Fibroblast of skin of abdomen (primary cell): ENCODE measurements at places on chromosomes 6 and 20.

DNA sequence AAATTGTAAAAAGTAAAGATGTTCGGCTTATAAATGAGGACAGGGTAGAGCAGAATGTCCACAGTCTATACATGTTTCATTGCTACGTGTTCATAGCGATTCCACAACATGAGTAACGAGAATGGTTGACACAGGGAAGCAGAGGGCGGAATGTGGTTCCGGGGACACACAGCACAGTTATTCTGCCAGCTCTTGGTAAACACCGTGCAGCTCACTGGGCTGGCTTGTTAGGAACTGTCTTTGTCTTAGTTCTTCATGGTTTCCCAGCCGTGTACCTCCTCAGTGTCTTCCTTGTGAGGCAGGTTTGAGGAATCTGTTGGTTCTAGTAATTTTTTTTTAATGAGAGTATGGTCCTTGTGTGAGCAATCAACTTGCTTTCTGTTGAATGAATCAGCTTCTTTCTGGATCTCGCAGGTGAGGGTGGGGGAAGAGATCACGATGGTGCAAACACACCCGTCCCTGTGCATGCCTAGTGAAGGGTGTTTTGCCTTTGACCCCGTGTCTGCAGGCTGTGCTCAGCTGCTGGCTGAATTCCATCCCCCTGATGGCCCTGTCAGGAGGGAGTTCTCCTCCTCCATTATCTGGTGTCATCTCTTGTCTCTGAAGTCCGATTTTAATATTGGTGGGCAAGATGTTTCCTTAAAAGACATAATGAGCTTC lies 168.2 kb downstream of the SMOC2 start:
- DNase-seq, result no peak

DNA sequence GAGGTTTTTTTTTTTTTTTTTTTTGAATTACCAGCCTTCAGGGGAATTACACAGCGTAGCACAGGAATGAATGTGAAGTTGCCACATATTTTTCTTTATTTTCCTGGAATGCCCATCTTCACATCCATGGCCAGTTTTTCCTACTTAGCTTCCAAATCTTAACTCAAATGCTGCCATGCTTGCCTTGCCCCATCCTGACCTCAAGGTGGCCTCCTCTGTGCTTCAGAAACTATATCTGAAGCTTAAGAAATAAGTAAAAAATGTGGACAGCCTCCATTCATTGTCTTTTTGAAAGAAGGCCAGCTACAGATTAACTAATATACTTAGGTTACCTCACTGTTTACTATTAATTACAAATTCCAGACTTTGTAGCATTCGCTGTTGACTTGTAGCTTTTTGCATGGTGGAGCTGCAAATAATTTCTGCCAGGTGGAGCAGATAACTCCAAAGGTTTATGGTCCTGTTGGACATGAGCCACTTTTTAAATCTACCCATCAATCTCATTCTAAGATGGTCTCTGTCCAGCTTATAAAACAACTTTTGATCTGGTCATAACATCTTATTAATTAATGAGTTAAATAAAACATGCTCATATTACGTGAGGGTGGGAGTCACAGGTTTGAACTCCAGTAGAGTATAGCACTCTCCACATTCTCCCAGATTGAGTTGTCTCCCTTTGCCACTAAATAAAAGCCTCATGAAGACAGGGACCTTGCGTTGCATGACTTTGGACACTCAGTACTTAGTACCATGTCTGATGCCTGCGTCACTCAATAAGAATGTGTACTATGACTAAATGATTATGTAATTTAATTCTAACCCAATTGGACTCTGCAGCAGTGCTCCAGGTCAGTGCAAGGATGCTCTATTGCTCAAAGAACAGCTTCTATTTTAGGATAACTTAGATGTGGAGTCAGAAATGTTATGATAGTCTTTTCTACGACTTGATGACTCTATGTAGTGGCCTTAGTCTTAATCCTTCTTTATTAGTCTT lies 678.6 kb upstream of the CITED2 start:
- DNase-seq, result peak; percentile 72

GRCh38 chr6:53828215-53828614 lies 33.4 kb downstream of the LRRC1 start:
- DNase-seq, result no peak

DNA sequence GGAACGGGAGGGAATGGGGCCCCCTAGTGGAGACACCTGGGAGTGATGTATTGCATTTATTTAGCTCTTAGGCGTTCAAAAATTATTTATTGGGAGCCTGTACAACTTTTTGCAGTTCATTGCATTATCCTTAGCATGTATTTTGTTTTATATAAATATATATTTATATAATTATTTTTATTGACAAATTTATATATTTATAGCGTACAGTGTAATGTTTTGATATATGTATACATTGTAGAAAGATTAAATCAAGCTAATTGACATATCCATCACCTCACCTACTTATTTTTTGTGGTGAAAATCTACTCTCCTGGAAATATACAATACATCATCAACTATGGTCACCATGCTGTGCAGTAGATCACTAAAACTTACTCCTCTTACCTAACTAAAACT lies 975 bp downstream of the SIRT5 start:
- no peak for DNase-seq

GRCh38 chr6:10413850-10414738 lies 780 bp downstream of the TFAP2A start:
- no peak for DNase-seq
